Stimulated activated CD4-positive, alpha-beta T cell treated with anti-CD3 and anti-CD28 coated beads, Interleukin-12 subunit alpha, Interleukin-12 subunit beta, amount 100 ng/mL, for 24 hours (primary cell): ENCODE measurements at places on chromosomes 5 and 9.

DNA sequence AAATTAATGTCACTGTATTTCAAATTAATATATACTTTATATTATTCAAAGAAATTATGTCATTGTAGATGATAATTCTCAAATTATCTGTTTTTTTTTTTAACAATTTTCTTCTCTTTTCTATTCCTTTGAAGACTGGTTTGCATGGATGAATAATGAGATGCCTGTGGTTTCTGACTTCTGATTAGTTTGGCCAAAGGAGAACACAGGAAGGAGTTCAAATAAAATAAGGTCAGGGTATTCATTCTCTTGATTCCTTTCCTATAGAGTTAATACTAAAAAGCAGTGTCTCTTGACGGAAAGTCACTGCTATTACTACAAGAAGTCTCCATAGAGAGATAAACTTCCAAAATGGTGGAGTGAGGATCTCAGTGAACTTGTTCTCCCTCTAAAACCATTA is 279.6 kb upstream of the FTMT start:
- DNase-seq = no peak

GRCh38 chr5:140420665-140421361 is 19.2 kb downstream of the ANKHD1 start:
- DNase-seq = no peak

- peak; percentile 28 for DNase-seq
Observed at GRCh38 chr9:74887041-74887980, at the start of gene TRPM6. Gene TRPM6 (minus strand): TSS chr9:74887921. CDS start chr9:74887856, 65 bp downstream.

DNA sequence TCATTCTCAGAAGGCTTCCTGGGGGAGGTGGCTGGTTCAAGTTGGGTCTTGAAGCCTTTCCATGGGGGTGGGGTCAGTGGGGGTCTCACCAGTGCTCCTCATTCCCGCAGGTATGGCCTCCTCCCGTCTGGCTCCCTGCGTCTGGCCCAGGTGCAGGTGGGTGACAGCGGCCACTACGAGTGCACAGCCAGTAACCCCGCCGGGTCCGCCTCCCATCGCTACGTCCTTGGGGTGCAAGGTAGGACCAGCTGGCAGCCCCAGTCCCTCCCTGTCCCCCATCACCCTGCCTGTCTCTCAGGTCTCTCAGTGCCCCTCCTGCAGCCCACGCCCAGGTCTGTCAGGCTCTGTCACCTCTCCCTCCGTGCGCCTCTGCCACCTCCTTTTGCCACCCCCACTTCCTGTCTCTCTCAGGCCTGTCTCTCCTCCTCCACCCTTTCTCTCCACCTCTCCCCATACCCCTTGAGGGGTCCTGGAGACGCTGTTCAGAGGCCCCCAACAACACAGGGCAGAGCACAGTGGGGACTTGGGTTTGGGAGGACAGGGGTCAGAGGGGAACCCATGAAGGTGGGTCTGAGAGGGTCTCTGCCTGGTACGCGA is 72.3 kb downstream of the HMCN2 start:
- no peak for DNase-seq

- no peak for DNase-seq
Observed at GRCh38 chr9:126219166-126219565, 107.5 kb upstream of the MVB12B start.
